ENCODE measurements at places on chromosomes 4 and X.

GRCh38 chr4:87807402-87807801, 8.0 kb downstream of the IBSP start:
- no peak for DNase-seq

DNA sequence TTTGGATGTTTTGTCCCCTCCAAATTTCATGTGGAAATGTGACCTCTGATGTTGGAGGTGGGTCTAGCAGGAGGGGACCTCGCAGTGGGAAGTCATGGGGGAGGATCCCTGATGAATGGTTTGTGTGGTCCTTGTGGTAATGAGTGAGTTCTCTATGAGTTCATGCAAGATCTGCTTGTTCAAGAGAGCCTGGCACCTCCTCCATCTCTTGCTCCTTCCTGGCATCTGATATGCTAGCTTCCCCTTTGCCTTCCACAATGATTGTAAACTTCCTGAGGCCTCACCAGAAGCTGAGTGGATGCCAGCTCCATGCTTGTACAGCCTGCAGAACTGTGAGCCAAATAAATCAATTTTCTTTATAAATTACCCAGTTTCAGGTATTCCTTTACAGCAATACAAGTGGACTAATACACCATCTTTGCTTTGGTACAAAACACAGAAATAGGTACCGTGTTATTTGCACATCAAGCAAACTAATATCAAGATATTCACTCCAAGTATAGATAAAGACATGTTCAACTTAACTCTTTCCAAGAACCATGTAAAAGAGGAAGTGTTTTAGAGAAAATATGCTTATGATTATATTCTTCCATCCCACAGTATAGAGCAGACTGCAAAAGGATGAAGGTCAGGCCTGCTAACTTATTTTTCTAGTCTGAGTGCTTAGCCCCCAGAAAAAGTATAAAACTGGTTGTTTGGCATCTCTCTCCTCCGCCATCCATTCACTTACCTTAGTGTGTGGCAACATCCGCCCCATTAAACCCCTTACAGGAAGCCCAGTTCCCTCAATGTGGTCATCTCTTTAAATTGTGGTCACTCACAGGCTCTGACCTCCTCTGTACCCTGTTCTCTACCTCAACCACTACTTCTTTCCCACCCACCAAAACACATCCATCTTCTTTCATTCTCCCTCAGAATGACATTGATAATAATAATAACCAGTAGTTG, 6.7 kb downstream of the ARAP2 start:
- DNase-seq: no peak

DNA sequence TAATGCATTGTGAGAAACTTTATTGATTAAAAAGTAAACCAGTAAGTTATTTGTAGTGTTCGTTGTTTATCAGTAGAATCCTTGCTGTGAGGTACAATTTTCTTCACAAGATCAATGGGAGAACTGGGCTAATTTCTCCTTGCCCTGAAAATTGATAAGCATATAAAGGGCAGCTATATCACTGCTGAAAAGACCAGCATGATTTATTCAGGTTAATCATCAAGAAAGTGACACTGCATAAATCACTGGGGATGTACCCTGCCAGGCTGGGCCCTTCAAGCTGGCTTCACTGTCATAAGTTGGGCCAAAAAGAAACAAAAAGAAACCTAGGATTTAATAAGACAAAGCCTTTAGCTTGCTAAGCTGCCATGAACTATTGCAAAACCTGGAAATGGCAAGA, 746.7 kb downstream of the STPG2 start:
- no peak for DNase-seq

- no peak for DNase-seq
Measured at GRCh38 chr4:48439988-48440387, 43.2 kb upstream of the SLC10A4 start.

- DNase-seq: no peak
Measured at GRCh38 chrX:80806557-80806956, 3.1 kb downstream of the BRWD3 start.

DNA sequence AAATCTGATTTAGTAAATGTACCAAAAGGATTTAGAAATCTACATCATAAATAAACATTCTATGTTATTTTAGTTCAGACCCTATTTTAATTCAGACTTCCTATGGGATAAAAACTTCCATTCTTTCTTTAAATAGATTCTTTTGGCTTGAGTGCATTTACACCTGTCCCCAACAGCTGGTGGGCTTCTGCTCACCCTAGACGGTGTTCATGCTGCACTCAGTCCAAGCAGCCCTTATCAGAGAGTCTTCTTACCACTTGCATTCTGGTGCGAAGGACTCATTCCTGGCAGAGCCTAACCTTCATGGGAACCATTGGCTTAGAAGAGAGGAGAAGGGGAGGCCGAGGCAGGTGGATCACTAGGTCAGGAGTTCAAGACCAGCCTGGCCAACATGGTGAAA, 57.3 kb downstream of the NPNT start:
- no peak for DNase-seq

GRCh38 chrX:23482561-23482960, 147.9 kb downstream of the PTCHD1 start:
- no peak for DNase-seq

DNA sequence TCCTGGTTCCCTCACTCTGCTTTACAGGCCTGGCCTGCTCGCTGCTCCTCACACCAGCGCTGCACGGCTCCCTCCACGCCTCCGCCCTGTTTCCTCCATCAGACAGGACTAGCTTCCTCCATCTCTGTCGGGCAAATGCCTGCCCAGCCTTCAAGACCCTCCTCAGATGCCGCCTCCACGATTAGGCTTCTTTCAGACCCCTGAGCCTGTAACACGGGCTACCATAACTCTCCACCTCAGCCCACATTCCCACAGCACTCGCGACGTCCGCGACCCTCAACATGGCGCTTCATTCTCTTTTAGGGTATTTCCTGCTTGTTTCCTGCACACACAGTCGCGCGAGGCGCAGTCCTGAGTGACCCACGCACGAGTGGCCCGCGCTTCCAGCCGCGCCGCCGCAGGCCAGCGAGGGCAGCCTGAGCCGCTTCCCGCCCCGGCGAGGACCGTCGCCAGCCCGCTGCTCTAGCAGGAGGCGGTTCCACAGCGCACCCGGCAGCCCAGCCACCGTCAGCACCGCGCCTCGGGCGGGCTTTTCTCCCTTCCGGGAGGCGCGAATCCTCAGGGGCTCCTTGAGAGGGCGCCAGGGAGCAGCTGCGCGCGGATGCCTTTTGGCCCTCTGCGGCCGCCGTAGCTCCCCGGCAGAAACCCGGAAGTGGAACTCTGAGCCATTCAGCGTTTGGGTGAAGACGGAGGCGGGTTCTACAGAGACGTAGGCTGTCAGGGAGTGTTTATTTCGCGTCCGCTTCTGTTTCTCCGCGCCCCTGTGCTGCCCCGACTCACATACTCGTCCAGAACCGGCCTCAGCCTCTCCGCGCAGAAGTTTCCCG, at the start of gene FRG1:
Gene FRG1 (plus strand): TSS at position 695 of the 827 bp plus-strand sequence. CDS start 138 bp downstream, outside the sequence.
- DNase-seq: peak; percentile 95

GRCh38 chr4:16642897-16643296, 255.5 kb downstream of the LDB2 start:
- DNase-seq: no peak

DNA sequence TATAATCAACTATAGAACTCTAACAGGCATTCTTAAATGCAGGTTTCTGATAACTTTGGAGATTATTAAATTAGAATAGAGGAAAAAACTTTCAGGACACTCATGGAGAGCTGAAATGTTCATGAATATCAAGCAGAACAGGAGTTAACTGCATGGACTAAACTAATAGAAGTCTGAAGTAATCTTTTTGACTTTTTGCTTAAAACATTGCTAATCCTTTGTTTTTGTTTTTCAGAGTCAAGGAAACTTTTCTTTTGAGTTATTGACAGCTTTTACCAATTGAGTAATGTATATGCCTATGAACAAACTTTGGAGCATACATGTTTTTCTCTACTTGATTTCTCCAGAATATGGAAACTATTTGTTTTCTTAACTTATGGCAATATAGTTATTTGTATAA, 112.5 kb downstream of the EIF4E start:
- DNase-seq: no peak

GRCh38 chr4:183434666-183435190, 9.7 kb upstream of the CDKN2AIP start:
- DNase-seq: no peak

DNA sequence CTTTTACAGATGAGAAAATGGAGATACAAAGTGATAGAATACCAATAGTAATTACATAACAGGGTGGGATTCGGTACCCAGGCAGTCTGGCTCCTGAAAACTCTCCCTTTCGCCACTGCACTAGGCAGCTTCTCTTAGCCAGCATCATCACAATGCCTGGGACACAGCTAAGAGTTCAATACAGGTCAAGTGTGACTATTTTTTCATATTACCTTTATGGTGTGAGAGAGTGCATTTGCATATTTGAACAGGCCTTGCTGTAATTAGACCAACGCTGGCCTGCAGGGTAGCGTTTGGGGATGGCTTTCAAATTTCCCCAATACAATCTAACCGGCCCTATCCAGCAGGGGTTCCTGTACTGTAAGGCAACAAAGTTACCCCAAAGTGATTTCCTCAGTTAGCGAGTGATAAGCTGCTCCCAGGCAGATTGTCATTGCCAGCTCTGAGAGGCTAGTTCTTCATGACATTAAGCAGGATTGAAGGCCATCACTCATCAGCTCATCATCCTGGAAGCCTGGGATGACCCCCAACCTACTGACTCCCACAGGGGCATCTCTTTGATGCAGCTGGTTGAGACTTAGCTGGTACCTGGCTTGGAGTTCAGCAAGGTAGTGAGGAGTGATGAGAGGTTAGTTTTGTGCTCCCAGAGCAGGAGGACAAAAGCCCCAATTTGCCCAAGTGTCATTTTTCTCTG, 836.8 kb upstream of the LCORL start:
- DNase-seq: no peak

GRCh38 chr4:76690011-76690905, 207.7 kb downstream of the SOWAHB start:
- no peak for DNase-seq

DNA sequence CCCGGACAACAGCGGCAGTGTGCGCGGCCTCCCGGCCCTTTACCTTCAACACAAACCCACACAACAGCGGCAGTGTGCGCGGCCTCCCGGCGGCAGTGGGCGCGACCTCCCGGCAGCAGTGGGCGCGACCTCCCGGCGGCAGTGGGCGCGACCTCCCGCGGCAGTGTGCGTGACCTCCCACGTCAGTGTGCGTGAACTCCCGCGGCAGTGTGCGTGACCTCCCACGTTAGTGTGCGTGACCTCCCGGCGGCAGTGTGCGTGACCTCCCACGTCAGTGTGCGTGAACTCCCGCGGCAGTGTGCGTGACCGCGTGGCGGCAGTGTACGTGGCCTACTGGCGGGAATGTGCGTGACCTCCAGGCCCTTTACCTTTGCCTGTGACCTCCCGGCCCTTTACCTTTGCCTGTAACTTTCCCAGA, 576.6 kb upstream of the FRG1 start:
- DNase-seq: no peak

DNA sequence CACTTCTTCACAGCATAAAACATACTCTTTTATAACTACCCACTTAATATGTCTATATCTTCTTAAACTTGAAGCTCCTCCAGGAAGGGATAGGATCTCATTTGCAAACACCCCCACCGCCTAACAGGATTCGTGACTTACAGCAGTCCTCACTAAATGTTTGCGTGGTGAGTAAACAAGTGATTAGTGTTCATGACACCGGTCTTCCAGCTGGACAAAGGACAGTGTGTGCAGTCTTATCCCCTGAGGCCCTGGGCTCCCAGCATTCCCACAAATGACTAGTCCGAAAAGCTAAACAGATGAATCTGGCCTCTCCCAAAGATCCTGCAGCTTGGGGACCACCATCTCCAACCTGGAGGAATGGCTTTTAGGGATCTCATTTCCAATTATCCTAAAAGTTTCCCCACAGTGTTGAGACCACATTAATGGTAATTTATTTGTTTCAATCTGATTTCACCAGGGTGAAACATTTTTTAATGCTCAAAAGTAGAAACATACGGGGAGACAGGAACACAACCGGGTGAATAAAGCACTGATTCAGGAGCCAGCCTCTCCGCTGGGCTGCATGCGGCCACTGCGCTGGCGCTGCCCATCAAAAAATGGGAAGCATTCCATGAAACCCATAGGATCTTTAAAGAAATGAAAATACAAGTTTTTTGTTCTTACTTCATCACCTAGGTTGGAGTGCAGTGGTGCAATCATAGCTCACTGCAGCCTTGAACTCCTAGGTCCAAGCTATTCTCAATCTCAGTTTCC, 69.2 kb downstream of the HADH start:
- DNase-seq: no peak

GRCh38 chr4:10589321-10589720, 95.2 kb downstream of the CLNK start:
- DNase-seq: no peak

DNA sequence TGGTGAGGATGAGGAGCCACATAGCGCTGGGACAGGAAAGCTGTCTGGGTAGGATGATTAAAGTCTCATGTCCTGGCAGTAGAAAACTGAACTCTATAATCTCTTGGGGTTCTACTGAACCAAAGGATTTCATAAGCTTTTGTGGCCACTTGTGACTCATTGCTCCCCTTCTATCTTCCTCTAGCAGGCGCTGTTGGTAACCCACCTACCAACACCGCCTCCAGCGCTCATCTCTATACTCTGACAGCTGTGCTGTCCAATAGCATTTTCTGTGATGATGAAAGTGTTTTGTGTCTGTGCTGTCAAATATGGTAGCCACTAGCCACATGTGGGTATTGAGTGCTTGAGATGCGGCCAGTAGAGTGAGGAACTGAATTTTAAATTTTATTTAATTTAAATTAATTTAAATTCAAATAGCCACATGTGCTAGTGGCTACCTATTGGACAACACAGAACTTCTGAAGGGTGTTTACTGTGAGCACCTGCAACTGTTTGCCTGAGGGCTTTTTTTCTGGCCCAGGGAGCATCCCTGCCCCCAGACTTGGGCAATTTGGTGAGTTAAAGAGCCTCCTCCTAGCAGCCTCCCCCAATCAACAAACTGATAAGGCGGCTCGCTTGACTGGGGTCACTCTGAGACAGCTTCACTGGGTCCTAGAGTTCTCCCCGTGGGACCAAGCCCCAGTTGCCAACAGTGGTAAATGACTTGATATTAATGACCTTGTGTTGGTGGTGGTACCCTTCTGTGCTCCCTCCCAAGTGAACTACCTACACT, 169.2 kb upstream of the ATP6AP2 start:
- DNase-seq: no peak

- DNase-seq: peak; percentile 23
Measured at GRCh38 chr4:80362578-80363181, 27.1 kb downstream of the CFAP299 start.

GRCh38 chr4:126458993-126459392, 1144.2 kb downstream of the FAT4 start:
- no peak for DNase-seq

- no peak for DNase-seq
Measured at GRCh38 chr4:17352357-17352756, 159.5 kb downstream of the QDPR start.

- no peak for DNase-seq
Measured at GRCh38 chrX:52933976-52934703, 24.2 kb downstream of the FAM156A start.

DNA sequence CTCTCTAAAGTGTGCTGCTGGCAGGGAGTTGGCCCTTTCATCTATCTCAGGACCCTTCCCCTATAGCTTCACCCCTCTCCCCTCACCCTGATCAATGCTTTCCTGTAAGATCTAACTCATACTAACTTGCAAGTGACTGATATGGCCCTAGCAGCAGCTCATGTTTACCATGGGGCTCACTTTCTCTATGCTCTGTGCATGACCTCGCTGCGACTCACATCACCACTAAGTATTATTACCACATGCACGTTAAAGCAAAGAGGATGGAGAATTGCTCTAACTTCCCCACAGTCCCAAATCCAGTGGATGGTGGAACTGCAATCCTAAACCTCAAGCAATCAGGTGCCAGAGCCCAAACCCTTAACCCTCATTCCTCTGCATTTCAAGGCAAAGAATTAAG, 626.6 kb downstream of the MID1IP1 start:
- DNase-seq: no peak

- no peak for DNase-seq
Measured at GRCh38 chr4:56871371-56871866, 36.3 kb upstream of the REST start.
